ENCODE measurements at places on chromosomes 5 and 9.

- DNase-seq = no peak
These were observed 6.9 kb upstream of the GMCL2 start for GRCh38 chr5:178194026-178194425.

GRCh38 chr9:98045234-98046179 is 11.0 kb upstream of the NANS start:
- peak; percentile 12 for DNase-seq

GRCh38 chr5:113320273-113320780 is 114.5 kb downstream of the TSSK1B start:
- no peak for DNase-seq

GRCh38 chr9:12826924-12827565 is 52.2 kb downstream of the LURAP1L start:
- DNase-seq = no peak

GRCh38 chr9:69885474-69885929 is 64.9 kb downstream of the CFAP95 start:
- DNase-seq = no peak

- no peak for DNase-seq
These were observed 2.1 kb downstream of the CCDC192 start for GRCh38 chr5:127705120-127705892.

- no peak for DNase-seq
These were observed 106.3 kb downstream of the UGCG start for GRCh38 chr9:112002847-112003457.

- no peak for DNase-seq
These were observed 39.0 kb downstream of the GPR21 start for GRCh38 chr9:123072407-123072995.

GRCh38 chr9:21015129-21015815 is 16.2 kb downstream of the HACD4 start:
- DNase-seq = no peak

DNA sequence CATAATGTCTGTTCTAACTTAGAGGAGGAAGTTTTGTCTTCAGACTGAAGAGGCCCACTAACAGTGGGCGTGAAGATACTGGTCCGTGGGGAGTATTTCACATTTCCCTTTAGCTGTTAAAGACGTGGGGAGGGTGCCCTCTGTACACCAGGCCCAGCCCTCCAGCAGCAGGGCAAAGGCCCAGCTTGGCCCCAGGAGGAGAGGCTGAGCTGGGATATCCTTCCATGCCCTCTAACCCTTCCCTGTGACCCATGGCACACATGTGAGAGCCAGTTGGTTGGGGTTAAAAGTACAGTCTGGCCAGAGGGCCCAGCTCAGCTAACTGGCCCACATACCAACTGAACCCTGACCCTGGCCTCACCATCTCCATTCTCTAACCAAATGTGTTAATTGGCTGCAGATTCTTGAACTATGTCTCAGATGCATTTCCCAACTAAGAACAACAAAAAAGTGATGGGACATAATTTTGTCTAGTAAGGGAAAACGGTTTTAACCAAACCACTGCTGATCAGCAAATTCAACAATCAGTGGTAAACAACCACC is 74.4 kb downstream of the LHFPL2 start:
- DNase-seq = no peak

DNA sequence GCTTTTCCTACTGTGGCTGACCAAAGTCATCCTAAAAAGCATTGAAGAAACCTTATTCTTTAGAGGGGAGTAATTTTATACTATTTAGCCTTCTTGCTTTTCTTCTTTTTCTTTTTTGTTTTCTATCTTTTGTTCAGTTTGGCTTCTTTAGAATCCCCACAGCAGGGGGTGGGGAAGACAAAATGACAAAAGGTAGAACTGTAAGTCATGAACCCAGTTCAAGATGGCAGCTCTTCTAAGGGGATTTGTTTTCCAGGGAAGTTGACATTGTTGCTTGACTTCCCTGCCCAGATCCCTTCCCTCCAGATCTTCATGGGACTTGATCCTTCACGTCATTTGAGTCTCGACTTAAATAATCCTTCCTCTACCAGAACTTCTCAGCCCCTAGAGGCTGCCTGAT is 692.4 kb upstream of the DMAC1 start:
- no peak for DNase-seq

- DNase-seq = no peak
These were observed 156.7 kb downstream of the DOCK8 start for GRCh38 chr9:371349-371748.

- no peak for DNase-seq
These were observed 51.7 kb downstream of the TMOD1 start for GRCh38 chr9:97553141-97553540.

DNA sequence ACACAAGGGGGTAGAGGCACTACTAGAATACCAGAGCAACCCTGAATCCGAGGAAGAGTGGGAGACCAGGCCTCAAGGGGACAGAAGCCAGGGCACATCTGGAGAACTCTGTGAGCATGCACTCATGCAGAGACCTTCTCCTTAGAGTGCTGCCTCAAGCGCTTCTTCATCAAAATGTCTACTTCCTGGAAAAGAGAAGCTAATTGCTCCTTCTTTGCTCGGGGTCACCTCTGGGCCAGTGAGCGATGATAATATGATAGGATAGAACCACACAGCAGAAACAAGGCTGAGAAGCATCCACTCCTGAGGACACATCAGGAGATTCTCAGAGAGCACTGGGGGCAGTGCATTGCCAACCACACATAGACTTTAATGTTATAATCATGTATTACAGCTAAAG is 23.7 kb upstream of the LMNB1 start:
- no peak for DNase-seq

DNA sequence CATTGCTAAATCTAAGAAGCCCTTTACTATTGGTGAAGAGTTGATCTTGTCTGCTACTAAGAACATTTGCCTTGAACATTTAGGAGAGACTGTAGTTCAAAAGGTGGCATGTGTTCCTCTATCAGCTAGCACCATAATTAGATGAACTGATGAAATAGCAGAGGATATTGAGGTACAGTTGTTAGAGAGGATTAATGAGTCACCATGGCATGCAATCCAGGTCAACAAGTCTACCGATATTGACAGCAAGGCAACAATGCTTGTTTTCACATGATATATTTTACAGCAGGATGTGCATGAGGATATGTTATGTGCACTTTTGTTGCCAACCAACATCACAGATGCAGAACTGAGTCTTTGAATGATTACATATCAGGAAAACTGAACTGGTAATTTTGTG is 134.3 kb upstream of the CDH9 start:
- no peak for DNase-seq

DNA sequence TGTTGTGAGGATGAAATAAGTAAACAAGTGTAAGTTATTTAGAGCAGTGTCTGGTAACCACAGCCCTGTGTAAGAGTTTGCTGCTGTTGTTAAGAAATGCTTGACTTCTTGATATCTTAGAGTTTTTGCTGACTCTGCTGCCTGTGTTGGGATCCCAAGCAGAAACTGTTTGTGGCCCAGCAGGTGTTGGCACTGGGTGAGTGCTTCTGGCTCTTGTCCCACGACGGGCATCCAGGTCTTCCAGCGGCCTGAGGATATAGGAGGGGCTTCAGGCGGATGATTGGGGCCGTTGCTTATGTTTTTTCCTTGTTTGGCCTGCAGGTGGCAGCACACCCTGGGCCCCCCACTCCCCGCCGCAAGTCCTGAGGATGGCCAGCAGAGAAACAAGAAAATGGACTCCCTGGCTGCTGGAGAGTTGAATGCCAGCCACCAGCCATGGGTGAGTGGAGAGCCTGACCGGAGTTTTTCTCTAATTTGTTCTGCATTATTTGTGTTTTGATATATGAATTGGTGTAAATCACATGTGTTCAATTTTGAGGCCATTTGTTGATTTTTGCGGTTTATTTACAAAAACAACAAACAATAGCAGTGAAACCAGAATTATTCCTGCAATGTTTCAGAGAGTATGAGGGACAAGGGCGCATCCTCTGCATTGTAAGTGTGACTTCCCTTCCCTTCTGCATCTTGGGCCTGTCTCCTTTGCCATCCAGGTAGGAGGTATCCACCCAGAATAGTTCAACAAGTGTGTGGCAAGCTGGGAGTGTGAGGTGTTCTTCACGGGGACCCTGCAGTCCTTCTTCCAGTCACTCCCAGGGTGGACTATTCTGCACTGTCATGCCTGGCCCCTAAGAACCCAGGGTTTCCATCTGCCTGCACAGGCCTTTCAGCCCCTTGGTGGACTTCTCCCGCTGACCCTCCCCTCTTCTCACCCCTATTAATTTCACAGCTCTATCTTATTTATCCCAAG is 50.3 kb downstream of the SLC22A5 start:
- peak; percentile 60 for DNase-seq

DNA sequence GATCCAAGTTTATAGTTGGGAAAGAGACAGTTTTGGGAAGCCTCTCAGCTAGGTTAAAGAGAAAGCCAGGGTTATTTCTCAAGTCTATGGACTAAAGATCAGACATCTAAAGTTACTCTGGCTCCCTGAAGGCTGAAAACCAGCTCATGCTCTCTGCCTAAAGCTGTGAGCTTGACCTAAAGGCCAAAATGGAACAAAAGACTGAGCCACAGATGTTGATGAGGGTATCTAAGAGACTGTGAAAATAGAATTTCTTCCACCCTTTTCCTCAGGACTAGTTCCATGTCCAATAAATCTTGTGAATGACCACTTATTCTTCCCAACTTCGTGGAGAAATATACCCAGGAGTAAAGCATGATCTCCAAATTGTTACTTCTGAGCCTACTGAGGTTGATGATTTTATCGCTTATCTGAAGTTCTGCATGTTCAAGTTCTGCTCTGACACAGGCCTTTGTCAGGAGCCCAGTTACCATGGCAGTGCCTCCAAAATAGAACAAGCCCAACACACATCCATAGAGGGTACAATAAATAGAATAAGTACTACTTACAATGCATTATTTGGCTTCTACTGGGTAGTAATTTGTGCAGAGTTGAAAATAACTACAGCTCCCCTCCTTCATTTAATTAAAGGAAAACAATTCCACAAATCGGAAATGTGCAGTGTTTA is 373.6 kb downstream of the NTRK2 start:
- DNase-seq = no peak

DNA sequence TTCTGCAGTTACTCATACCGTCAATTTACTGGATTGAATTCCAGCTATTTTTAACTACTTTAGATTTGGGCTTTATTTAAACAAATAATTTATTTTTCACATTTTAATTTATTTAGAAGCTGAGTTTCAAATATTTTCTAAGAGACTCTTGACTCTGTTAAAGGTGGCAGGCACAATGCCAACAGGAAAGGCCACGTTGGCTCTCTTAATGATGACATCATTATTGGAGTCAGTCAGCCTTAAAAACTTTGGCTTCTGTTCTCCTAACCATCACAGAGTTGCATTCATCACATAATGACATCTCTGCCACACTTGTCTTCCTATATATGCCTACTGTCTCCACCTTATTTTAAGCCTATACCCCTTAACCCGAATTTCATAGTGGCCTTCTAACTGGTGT is 172.3 kb upstream of the PLPPR1 start:
- no peak for DNase-seq

DNA sequence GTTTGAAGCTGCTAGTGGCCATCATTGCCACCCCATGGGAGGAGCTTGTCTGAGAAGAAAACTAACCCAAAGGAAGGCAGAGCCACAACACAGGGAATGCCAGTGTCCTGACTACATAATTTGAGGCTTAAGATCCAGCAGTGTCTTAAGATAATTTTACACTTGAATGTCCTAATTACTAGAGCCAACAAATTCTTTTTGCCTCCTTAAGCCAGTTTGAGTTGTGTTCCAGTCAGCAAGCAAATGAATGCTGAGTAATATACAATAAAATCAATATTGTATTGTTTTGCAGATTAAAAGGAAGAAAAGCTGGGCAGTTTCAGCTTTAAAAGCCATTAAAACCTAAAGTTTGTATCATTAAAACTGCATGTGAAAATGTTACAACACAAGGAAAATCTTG is 13.9 kb downstream of the HTR4 start:
- DNase-seq = no peak

DNA sequence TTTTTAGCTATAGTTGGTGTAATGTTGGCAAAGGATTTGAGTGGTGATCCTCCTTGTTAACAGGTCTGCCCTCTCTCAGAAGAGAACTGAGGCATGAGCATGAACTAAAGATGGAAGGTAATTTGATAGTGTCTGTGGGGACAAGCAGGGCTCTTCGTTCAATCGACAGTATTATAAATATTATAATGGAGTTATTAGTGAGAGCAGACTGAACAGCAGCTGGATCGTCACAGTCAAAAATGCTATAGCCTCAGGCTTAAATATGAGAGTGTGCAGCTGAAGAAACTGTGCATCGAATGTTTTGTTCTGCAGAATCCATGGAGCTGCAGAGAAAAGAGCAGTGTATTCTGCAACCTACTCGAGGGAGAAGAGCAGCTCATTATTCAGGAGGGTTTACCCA is 757.3 kb downstream of the DNAH5 start:
- DNase-seq = no peak

- DNase-seq = no peak
These were observed 146.2 kb upstream of the GPR151 start for GRCh38 chr5:146662229-146662628.

GRCh38 chr5:855771-856530 is 5.2 kb upstream of the ZDHHC11 start:
- no peak for DNase-seq

DNA sequence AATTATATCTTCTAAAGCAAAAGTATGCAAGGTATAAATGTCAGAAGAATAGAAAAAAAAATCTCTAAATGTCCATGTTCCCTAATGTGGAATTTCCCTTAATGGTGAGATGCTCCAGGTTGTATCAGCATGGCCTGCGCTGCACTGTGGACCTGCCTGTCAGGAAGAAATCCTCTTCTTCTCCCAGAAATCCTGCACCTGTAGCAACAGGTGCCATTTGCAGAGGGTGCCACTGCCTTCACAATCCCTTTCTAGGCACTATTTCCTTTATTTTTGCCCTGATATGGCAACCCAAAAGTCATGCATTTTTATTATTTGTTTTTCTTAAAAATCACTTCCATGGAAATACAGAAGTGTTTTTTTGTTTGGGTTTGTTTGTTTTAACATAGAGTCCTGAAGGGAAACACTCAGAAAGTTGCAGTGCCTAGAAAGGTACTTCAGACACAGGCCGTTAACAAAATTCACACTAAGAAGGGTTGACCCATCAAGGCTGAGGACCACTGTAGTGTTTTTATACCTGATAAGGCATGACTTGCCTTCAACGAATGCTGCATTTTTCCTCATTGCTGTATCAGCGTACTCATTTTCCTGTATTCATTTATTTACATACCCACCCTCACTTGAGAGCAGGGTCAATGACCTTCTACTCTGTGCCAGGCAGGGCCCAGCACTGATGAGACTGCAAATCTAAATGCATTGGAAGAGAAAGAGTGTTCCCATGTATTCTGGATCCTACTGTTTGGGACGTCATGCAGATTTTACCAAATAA is 177.8 kb downstream of the SNX18 start:
- no peak for DNase-seq

DNA sequence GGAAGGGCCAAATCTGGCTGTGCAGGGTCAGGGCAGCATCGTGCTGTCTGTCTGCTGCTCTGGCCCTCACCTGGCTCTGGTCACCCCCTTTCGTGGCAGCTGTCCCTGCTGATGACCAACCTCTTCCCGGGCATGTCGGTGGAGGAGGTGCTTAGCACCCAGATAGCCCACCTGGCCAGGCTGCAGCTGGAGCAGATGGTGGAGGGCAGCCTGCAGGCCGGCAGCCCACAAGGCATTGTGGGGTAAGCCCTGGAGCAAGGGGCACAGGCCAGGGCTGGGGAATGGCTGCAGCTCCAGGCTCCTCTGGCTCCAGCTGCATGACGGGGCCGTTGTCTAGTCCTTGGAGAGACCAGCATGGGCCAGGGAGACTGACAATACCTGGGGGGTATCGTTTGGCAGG is 8.2 kb downstream of the TOR2A start:
- no peak for DNase-seq

- no peak for DNase-seq
These were observed 60.2 kb downstream of the SPOCK1 start for GRCh38 chr5:137438932-137439331.

GRCh38 chr9:136588663-136589464 is 43.0 kb upstream of the NOTCH1 start:
- DNase-seq = no peak
